ENCODE measurements at places on chromosomes 5 and 9.
A peak's percentile ranks its signal among the peaks of the same experiment; 100 is the strongest.

- peak; percentile 35 for DNase-seq
Observed at GRCh38 chr5:8729437-8729836, 816.4 kb downstream of the SEMA5A start.

- DNase-seq = no peak
Observed at GRCh38 chr5:67291066-67291465, 94.5 kb upstream of the CD180 start.

DNA sequence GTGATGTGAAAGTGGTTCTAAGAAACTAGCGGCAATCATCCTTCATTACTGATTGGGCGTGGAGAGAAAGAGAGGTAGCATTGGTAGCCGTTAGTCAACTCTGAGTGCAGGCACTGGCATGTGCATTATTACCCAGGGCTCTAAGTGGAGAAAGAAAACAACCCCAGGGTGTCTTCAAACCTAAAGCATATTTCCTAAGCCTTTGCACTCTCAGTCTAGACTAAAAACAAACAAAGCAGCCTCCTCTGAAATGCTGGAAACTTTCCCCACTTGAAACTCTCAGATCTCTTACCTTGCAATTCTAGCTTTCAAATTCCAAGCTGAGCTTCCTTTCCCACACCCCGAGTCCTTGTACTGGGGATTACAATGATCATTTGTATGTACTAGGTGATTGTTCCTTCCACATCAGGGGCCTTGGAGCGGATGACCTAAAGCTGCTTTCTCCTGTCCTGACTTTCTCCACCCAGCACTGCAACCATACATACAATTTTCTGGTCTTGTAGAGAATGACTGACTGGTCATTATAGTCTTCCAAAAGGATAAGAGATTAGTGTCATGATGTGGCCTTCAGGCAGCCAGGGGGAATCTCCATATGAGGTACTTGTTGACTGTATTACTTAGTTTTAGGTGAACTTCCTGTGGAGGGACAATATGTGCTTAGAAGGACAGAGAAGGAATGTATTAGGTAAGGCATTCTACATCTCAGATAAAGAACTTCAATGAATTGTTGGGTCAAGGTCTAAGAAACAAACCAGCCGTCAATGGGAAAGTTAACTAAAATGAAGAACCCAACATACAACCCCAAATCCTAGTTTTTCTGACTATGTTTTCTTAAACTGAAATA is 98.3 kb upstream of the CDKN2B start:
- no peak for DNase-seq

DNA sequence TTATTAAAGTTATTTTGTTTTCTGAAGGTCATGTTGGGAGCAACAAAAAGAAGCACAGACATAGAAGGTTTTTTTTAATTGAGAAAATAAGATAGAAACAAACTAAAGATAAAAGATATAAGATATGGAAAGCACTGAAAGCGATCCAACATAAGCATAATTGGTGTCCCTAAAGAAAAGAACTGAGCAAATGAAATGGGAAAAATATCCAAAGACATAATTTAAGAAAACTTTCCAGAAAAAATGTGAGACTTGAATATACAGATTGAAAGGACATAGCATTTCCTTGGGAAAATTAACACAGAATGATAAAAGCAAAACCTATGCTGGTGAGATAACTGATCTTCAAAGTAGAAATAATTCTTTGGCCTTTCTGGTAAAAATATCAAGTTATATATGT is 289.3 kb downstream of the KIAA0825 start:
- no peak for DNase-seq

DNA sequence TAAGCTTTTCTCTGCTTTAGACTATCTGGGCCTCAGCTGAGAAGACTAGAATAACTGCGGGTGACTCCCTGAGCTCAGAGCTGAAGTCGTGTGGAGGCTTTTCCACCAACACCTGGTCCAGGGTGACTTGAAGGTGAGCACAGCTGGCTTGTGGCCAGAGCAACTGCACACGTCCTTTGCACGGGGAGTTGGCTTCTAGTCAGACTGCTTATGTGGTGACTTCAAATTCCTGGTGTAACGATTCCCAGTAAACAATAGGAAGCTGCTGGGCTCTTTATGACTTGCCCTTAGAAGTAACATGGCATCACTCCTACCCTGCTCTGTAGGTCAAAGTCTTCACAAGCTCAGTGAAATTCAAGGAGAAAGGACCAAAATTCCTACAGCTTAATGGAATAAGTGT is 800.6 kb upstream of the CDH6 start:
- DNase-seq = no peak

- DNase-seq = no peak
Observed at GRCh38 chr5:82308416-82308815, 30.3 kb upstream of the RPS23 start.

DNA sequence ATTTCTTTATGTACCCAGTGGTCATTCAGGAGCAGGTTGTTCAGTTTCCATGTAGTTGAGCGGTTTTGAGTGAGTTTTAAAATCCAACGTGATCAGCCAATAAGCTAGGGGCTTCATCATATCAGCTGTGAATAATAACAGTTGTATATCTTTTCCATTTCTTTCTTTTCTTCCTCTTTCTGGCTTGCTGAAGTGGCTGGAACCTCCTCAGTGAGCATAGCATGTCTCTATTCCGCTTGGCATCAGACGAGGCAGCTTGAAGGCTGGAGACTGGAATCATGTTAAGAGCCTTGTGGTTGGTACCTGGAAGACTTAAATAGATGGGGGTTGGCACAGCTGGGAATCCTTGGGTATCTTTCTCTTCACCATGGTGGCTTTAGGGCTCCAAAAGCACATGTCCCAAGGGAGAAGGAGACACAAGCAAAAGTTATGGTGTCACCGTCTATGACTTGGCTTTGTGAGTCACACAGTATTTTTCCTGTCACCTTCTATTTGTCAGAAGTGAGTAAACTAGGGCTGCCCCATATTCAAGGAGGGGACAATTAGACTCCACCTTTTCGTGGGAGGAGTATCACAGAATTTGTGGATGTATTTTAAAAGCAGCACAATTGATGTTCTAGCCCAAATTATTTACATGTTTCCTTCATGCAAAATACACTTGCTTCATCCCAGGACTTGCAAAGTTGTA is 38.0 kb upstream of the RETREG1 start:
- DNase-seq = no peak

DNA sequence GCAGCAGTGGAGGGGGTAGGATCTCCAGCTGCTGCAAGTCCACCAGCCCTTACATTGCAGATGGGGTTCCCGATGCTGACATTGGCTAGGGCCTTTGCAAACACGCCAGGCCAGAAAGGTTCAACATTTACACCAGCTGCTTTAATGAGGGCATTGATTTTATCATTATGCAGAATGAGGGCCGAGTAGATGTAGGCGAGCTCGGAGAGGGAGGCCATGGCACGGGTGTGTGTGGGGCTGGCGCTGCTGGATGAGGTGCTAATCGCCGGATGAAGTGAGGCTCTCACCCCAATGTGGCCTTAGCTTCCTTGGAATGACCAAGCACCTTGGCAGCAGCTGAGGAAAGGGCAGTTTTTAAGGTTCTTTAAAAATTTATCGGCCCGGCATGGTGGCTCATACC is 27.4 kb downstream of the PHAX start:
- no peak for DNase-seq

GRCh38 chr5:65481171-65481581 is 544 bp downstream of the ADAMTS6 start:
- no peak for DNase-seq

GRCh38 chr9:110958847-110959246 is 79.4 kb downstream of the LPAR1 start:
- no peak for DNase-seq

DNA sequence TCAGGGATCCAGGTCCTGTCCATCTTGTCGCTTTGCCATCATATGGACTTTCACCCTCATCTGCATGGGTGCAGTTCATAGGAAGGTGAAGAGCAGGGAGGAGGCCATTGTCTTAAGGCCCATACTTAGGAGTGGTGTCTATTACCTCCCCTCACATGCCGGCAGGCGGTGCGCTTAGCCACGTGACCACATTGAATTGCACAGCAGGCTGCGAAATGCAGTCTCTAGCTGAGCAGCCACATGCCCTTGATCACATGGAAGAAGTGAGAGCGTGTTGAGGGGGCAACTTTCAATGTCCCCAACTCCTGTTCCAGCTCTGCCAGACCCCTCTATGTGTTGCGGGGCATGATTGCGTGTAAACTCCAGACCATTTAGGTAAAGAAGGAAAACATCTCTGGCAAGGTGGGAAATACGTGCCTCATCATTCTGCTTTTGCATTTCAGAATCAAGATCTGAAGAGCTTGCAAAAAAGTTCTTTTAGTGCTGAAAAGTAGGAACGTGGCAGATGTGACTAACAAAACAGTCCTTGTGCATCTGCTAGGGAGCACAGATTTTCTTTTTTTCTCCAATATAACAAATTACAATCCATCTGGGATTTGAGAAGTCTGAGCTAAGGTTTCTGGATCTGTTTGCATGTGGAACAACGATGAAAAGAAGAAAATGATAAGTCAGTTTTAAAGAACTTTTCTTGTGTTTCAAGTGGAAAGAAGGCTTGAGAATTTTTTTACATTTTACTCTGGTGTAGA is 34.4 kb downstream of the ROPN1L start:
- DNase-seq = no peak

DNA sequence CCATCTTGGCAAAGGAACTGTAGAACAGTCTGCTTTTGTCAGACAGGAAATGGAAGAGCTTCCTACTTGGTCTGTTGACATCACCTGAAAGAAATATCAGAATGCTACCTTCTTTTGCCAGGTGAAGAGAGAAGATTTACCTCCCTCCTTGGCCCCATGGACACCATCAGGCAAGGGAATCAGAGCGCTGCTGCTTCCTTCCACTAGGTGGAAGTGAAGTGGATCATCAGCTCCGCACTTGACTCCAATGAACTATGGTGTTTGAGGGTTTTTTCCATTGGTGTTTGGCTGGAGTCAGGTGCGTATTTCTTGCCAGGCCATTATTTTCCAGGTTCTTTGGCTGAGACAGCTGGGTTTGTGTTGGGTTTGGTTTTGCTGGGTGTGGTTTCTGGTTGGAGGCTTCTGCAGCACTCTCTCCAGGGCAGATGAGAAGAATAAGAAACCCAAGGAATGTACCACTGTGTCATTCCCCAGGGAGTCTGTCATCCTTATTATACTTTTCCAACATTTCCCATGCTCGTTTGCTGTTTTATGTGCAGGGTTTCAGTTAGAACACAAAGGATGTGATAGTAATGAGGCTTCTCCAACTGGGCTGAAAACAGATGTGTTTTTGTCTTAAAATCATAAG is 12.4 kb downstream of the SPATA31E1 start:
- DNase-seq = peak; percentile 53

DNA sequence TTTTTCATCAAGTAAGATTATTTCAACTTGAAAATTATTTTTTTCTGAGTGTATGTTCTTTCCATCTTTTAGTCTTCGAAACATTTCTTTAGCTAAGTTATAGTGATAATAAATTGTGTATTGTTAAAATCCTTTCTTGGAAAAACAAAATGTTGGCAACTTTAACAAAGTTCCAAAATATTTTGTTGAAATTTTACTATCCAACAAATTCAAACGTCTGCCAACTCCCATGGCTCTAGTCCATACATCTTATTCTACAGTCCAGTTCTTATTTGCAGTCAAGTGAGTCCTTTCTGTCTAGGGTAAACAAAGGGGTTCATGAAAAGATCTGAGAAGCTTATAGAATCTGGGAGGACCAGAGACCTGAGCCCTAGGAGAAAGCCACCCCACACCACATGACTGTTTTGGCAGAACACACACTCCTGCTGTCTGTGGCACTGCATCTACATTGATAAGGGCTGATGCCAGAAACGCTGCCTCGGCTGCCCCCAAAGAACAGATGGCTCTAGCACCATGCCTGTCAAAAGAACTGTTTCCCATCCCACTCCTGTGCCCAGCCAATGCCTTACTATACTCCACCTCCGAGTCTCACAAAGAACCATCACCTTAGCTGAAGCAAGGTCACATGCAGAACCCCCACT is 47.5 kb downstream of the FEM1C start:
- no peak for DNase-seq

- DNase-seq = no peak
Observed at GRCh38 chr5:123813264-123813663, 301.3 kb downstream of the CSNK1G3 start.

- no peak for DNase-seq
Observed at GRCh38 chr9:37182718-37183117, 62.3 kb downstream of the ZCCHC7 start.

- no peak for DNase-seq
Observed at GRCh38 chr5:175870820-175871447, 444 bp upstream of the CPLX2 start.

DNA sequence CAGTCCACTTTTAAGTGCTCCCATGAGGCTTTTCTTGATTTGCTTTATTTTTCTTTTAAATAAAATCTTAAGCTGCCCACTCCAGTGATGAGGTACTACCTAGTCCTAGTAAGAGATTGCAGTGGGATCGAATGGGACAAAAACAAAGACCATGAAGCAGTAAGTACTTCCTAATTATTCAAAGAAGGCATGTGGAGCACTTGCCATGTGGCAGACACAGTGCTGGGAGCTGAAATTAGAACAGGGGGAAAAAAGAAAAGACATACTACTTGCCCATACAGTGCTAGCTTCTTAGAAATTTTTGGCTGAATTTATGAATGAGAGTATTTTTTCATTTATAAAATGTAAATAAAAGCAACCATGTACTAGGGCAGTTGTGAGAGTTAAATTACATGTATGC is 239.9 kb upstream of the TNC start:
- DNase-seq = no peak

DNA sequence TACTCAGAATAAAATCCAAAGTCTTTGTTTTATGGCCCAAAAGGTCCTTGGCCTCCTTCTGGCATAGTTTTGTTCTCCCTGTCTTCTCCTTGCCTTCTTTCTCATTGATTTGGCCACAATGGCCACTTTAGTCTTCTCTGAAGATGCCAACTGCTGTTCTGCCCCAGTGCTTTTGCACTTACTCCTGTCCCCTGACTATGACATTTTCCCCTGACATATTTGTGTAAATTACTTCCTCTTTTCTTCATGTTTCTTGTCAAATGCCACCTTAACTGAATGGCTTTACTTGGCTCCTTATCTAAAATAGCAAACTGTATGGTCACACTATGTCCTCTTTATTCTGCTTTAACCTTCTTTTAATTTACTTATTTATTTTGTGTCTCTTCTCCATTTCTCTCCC is 484.7 kb upstream of the ARRDC3 start:
- DNase-seq = no peak

DNA sequence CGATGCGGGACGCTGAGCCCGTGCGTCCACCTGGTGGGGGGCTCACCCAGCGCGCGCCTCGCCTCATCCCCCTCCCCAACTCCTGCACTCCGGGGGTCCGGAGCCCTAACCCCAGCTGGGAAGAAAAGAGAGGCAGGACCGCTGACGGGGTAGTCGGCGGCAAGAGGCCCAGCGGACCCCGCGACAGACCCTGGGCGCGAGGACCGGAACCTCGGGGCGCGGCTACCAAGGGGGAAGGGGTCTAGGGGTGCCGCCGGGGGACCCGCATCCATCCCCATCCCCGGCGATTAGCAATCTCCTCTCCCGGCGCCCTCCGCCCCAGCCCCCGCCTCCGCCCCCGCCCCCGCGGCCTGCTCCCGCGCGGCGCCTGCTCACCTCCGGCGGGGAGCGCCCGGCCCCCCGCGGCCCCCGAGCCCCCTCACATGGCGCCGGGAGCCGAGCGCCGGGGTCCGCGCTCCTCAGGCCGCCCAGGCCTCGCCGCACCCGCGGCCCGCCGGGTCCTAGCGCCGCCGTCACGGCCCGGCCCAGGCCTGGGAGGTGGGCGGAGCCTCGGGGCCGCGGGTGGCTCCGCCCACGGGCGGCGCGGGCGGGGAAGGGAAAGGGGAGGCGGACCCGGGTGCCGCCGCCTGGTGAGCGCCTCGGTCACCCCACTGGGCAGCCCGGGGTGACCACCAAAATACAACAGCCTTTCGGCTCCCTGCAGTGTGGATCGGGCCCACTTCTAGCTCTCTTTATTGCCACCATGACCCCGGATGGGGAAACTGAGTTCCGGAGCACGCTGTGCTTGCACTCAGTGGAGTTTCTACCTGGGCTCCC is at the start of gene ST6GALNAC6:
Gene ST6GALNAC6 (minus strand): TSS at position 476 of the 816 bp plus-strand sequence. CDS start 1,622 bp downstream, outside the sequence.
- DNase-seq = peak; percentile 82
